ENCODE measurements at places on chromosomes 2 and 18. TPM values are rescaled to one million over a fixed set of nuclear protein-coding genes. Genes with fewer than 3 reads are reported as not detected.

- DNase-seq, result peak; percentile 80
Observed at GRCh38 chr2:28821295-28821958, 10.8 kb downstream of the SPDYA start.

DNA sequence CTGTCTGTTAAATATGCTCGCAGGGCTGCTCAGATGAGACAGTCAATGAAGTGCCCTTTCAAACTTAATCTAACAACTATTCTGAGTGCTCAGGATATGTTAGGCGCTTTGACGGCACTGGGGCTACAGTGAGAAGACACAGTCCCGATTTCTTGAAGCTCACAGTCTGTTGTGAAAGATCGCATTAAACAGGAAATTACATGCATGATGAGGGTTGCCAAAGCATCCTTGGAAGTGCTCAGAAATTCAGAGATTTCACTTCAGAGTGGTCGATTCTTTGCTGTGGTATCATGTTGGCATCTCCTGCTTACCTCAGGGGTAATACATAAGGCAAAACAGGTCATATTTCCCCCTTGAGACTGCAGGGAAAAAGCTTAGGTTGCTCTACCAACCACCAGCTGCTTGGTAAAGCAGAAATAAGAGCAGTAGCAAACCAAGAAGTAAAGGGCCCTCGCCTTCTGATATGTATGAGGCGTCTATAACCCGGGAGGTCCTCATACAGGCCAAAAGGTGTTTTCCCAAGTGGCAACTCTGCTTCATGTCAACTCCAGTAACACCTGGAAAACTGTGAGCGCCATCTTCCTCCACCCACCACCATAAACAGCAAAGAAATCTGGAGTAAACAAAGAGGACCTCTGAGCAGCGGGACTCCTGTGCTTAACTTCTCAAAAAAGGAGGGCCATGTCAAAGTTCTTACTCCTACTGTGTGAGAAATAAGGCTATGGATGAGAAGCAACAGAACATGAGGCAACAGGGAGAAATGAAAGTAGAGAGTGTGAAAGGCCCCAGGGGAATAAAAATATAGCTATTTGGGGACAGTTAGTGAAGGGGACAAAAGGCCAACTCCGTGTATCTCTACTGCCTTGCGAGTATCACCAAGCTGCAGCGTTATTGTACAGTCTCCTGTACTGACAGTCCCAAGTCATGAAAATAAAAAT lies 79.3 kb downstream of the CLHC1 start:
- DNase-seq, result no peak

DNA sequence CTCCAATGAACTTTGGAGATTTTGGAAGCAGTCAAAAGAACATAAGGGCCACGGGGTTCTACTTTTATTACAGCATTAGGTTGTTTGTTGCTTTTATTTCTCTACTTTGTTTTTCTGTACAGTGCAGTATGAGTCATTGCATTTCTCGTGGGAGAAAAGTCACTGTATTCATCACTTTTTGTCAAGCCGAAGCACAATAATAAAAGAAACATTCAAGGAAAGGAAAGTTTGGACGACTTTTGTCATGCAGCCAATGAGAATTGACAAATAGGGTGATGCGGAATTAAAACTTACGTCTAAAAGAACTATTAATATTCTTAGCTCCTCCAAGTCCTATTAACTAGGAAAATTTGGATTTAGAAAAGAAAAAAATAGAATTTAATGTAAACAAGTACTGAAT lies 209.9 kb downstream of the TMEM182 start:
- DNase-seq, result no peak

- DNase-seq, result no peak
Observed at GRCh38 chr18:47254341-47254939, 3.0 kb upstream of the SKOR2 start.

DNA sequence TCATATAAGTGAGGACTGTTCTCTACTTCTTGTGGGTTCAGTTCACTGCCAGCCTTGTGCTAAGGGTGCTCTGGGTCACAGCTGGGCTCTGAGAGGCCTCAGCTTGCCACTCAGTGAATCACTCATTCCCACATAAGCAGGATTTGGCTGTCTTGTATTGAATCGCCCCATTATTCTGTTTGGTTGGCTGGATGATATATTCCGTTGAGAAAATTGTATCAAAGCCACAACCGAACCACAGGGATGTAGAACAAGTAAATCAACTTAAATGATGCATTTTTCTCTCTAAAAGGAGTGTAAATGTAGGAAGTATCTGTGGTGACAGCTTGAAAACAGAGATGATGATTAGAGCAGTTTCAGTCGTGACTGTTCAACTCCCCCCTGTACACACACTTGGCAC lies 39.6 kb downstream of the TTC39C start:
- DNase-seq, result no peak

DNA sequence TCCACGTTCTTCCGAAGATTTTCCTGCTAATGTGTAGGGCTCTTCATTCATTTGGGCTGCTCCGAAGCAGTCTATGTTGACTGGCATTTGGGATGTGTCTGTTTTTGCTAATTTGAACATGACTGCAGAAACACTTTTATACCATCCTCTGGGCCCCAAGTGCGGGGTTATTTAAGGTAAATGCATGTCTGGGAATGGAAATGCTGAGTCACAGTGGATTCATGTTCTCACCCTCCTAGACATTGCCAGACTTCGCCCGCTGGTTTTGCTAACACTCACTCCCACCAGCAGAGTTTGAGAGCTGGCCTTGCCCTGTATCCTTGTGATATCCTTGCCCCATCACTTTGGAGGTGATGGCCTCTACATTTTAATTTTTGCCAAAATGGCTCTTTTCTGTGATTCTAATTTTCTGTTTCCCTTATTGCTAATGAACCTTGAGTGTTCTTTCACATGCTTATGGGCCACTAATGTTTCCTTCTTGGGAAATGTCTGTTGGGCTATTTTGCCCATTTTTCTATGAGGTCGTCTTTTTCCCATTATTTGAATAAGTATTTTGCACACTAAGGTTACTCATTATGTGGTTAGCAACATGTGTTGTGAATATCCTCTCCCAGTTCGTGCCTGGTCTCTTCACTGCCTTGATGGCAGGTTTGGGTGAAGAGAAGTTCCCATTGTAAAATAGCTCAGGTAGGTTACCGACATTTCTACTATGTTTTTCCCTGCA lies 204.1 kb downstream of the GLI2 start:
- no peak for DNase-seq

DNA sequence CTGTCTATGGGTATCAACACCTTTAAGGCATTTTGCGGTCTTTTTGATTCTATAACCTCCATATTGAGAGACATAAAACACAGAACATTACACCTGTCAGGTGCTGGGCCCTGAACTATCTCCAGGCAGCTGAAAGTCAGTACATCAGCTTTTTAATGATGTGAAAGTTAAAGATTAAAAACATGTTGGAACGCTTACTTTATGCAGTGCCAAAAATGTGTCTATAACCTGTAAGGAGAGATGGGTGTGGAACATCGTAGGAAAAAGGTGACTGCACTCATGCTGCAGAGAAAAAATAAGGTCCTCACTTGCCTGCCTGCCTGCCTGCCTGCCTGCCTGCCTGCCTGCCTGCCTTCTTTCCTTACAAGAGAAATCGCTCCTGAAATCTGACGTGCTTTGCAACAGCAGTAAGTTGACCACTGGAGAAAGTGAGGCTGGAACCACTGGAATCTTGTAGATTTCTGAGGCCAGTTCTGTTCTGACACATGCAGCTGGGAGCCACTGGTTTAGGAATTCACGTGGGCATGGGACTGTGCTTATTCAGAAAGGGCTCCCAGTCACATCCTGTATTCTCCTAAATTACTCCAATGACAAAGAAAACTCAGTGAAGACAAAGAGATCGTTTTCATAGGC lies 34.1 kb downstream of the BCL11A start:
- DNase-seq, result peak; percentile 45

DNA sequence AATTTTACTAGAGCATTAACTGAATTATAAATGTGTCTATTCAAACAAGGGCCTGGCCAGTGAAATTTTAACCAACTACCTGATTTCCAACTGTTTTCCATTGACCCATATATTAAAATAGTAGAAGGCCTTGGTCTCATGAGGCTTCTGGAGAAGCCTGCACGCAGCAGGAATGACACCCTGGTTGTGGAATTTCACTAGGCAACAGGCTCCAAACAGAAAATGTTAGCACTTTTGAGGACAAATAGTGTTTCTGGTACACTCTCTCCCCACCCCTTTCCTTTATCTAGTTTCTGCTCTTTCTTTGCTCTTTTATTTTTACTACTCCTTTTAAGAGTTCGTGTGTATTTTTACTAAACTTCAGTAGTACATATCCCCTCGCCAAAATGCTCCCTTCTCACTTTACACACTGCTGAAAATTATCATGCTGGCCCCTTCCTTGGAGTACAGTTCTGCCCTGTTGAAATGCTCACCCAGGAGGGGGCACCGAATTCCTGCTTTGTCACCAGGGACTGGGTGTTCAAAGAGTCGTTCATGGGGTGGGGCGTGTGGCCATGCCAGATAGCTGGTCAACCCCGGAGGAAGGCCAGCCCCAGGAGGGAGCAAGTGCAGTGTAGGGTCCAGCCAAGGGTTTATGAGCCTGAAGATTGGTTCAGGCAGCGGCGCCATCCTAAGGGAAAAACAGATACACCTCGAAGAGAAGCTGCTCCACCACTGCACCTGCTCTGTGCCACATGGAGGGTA lies 22.1 kb upstream of the COL6A3 start:
- no peak for DNase-seq

GRCh38 chr2:100924122-100924519 lies 78.0 kb upstream of the RPL31 start:
- DNase-seq, result no peak

- no peak for DNase-seq
Observed at GRCh38 chr2:240589850-240590525, 3.5 kb downstream of the CAPN10 start.

DNA sequence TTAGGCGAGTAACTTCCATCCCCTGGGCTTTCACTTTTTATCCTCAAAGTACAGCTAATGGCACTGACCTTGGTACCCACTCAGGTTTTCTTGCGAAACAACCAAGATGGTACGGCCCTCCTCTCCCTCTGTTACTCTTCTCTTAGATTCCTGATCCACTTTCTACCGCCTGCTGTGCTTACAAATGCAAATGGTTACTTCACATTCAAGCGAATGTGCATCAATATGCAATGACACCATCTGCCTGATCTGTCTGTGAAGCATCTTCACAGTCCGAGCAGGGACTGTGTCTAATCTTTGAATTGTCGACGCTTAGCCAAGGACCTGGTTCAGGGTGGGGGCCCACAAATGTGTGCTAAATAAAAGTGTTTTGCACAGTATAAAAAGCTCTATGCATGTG lies 112.2 kb downstream of the TRIB2 start:
- DNase-seq, result no peak

FNDC4 gene
- total RNA-seq, result 14.7 TPM

SKOR2 gene
- 0.21 TPM for total RNA-seq

IL18RAP gene
- total RNA-seq, result not detected

SFT2D3 gene
- total RNA-seq, result 7.1 TPM

FBXO15 gene
- total RNA-seq, result 0.84 TPM

OTOF gene
- total RNA-seq, result not detected

All from H1 (cell line).